ENCODE measurements at places on chromosomes 12 and 14.

- peak; percentile 24 for DNase-seq
Measured at GRCh38 chr14:94768521-94769390, 1.2 kb downstream of the GSC start.

DNA sequence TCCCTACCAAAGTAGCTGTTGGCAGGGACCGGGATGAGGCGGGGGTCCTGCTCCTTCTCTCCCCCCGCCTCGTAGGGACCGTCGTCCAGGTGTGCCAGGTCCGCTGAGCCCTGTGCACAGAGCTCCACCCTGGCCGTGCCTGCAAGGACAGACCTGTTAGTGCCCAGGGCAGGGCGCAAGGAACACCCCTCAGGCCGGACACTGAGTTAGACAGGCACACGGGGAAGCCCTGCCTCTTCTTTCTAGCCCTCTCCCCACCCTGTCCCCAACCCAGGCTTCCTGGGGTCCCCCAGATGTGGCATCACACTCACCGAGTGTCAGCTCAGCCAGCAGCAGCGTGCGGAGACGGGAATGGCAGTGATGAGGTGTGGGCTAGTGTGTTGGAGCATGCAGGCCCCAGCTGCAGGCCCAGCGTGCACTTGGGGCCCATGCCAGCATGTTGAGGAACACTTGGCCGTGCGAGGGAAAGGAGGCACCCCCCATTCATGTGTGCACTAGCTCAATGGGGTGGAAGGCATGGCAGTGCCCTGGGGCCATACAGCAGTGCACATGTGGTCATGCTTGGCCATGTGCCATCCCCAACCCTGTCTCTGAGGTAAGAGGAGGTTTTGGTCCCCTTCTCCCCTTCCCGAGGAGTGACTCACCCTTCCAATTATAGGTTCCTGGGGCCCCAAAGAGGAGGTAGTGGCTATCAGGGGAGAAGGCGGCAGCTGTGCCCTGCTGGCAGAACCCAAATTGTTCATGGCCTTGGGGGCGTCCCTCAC lies 7.3 kb downstream of the ITGA7 start:
- DNase-seq: no peak

DNA sequence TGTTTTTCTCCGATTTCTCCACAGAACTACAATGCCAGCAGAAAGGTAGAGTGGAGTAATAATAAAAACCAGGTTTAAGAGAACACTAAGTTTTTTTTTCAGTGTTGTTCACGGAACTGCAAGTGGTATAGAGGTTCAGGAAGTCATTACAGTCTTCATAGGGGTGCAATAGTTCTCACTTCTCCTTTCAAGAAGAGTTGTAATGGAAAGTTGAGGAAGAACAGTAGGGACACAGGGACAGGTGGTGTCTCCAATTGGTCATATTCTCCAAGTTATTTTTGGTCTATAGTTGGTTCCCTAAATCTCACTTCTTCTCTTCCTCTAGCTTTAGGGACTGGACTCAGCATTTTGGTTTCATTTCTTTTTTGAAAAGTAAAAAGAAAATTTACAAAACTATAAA lies 894.0 kb downstream of the NRXN3 start:
- peak; percentile 53 for DNase-seq

DNA sequence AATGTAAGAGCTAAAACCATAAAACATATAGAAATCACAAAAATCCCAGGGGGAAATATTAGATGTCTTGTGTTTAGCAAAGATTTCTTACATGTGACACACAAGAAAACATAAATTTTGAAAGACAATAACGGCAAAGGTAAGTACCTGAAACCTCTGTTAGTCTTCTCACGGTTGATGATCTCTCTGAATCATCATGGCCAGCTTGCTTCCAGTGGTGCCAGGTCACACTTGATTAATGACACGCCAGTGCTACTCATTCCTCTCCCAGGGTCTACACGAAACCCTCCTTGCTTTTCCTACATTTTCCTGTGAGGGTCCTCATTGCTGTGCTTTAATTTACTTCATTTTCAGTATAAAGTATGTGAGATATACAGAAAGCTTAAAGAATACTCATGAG lies 114.4 kb upstream of the PARP11 start:
- DNase-seq: no peak

GRCh38 chr12:116278279-116278626 lies 760 bp upstream of the MED13L start:
- no peak for DNase-seq

DNA sequence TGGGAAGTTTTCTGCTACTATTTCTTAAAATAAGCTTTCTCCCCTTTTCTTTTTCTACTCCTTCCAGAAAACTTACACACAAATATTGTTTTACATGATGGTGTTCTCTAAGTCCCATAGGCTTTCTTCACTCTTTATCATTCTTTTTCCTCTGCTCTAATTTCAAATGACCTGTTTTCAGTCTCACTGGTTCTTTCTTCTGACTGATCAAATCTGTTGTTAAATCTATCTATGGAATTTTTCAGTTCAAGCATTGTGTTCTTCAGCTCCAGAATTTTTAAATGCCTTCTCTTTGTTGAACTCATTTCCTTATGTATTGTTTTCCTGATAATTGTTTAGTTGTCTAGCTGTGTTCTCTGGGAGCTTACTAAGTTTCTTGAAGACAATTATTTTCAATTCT lies 29.5 kb upstream of the CNOT2 start:
- DNase-seq: no peak

GRCh38 chr12:110656071-110656655 lies 32.8 kb downstream of the HVCN1 start:
- no peak for DNase-seq

GRCh38 chr12:120529641-120530417 lies 871 bp upstream of the COQ5 start:
- DNase-seq: peak; percentile 91
